Thyroid gland (tissue), 4 donors: ENCODE measurements at places on chromosomes 3 and 15.

- DNase-seq, result no peak
Measured at GRCh38 chr15:80379693-80380092, 24.5 kb upstream of the ARNT2 start.

- DNase-seq, result peak; percentile 58
Measured at GRCh38 chr3:51637941-51638471, 33.0 kb upstream of the TEX264 start.

- peak; percentile 76 for DNase-seq
Measured at GRCh38 chr3:181700168-181701087, 11.3 kb upstream of the SOX2 start.

GRCh38 chr15:27223179-27223578 is 252.2 kb downstream of the GABRG3 start:
- no peak for DNase-seq

GRCh38 chr15:60340207-60340921 is 57.4 kb downstream of the ANXA2 start:
- DNase-seq, result no peak

- no peak for DNase-seq
Measured at GRCh38 chr15:101162701-101163483, 89.0 kb downstream of the CHSY1 start.

GRCh38 chr3:100072326-100073048 is 41.8 kb downstream of the FILIP1L start:
- no peak for DNase-seq

DNA sequence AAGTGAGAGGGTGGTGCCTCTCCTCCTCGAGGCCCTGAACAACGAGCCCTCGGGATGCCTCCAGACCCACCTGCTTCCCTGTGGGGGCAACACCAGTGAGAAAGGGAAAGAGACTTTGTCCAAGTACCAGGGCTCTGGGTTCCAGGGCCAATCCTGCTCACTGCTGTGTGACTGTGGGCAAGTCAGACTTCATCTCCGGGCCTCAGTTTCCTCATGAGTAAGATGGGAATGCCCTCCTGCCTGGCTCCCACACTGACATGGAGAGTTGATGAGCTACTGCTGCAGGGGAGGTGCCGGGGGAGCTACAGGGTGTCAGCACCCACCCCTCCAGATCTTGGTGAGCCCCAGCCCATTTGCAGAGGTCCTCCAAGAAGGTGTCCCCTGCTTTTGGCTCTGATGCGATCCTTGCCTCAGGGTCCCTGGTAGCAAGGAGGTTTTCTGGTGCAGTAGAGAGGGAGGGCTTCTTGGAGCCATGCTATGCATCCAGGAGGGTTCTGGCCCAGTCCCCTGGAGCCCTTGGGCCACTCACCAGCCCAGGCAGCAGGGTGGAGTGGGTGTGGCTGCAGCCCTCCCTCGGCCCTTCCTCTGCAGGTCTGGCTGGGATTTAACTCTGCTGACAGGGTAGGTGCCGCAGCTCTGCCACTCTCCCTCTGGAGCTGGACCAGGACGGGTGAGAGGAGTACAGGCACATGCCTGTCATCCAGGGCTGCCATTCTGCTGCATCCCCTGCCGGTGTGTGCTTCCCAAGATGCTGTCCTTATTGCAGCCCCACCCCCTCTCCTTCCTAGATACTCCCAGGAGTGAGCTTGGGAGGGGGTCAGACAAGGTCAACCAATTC is 26.9 kb downstream of the LOXL1 start:
- no peak for DNase-seq

DNA sequence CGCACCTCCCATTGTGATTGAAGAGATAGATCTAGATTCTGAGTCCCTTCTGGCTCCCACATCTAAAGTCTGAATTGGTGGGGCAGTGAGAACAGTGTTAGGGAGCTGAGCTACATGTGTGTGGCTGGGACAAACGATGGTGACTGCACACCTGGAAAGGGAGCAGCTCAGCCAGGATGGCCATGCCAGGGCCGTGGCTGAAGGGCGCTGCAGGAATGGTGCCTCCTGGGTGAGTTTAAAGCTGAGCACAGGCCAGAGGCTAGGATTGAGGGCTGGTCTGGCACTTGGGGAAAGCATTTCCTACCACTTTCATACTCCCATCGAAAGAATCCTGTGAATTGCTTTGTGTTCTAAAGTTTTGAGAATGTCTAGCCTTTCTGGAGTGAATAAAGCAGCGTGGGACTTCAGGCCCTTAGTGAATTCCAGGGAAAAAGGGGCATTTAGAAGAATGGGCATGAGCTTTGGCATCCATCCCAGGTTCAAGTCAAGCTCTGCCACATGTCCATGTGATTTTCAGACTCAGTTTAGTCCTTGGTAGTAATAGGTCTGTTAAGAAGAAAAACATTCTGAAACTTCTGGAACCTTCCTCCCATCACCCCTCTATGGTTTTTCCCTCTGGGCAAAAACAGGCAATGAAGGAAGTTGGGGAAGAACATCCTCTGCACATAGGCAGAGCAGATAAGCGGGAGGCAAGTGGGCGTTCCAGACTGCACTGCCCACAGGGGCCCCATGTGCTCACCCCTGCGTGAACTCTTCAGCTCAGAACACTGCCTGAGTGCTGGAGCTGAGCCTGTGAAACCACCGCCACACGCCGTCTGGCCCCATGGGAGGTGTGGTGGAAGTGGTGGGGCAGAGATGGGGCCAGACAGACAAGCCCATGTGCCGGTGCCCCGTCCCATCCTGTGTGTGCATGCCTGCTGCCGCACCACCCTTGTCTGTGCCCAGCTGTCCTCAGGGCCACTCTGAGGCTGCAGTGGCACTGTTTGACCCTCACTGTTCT is 12.9 kb upstream of the CPNE9 start:
- DNase-seq, result no peak

GRCh38 chr3:174243171-174243570 is 616.0 kb upstream of the NAALADL2 start:
- DNase-seq, result no peak

DNA sequence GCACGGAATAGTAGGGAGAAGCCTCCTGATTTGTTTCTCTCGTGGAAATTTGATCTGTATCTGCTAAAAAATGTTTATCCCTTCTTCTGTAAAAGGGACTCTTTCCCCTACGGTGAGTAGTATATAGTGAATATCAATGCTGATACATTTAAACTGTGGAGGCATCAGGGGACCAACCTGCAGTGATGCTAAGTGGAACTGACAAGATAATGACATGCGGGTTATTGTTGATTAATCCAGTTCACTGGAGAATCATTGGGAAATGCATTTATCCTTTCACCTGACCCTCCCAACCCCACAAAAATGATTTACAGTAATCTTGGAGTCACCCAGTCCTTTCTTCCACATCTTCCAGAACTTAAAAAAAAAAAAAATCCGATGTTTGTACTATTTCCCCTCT is 264.8 kb downstream of the PTPRG start:
- DNase-seq, result no peak

GRCh38 chr3:149523512-149524299 is 49.2 kb downstream of the TM4SF4 start:
- no peak for DNase-seq

DNA sequence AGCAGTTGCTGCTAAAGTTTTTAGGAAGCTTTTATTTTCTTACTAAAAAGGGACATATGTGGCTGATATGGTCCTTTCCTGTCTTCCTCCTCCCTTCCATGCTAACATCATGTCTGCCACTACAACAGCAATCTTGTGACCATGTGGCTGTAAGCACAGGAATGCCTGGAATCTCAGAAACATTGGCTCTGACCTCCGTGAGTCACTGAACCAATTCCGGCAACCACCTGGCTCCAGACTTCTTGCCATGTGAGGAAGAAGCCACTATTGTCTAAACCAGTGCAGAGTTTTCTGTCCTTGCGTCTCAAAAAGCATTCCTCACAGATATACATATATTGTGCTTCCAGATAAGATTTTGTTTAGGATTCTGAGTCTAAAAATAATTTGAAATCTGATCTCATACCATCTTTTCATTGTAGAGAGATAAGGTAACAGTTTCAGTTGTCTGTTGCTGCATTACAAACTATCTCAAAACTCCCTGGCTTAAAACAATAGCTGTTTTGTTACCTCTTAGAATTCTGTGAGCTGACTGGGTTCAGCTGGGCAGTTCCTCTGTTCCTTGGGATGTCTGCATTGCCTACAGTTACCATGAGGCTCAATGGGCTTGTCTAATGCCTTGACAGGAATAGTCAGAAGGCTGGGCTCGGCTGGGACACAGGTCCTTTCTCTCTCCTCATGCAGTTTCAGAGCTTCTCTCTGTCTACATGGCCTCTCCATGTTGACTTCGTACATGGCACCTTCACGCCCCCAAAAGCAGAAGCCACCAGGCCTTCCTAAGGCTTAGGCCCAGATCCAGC is 77.3 kb upstream of the MAGI1 start:
- DNase-seq, result peak; percentile 89

GRCh38 chr3:124639406-124640237 is 90.6 kb upstream of the UMPS start:
- no peak for DNase-seq

DNA sequence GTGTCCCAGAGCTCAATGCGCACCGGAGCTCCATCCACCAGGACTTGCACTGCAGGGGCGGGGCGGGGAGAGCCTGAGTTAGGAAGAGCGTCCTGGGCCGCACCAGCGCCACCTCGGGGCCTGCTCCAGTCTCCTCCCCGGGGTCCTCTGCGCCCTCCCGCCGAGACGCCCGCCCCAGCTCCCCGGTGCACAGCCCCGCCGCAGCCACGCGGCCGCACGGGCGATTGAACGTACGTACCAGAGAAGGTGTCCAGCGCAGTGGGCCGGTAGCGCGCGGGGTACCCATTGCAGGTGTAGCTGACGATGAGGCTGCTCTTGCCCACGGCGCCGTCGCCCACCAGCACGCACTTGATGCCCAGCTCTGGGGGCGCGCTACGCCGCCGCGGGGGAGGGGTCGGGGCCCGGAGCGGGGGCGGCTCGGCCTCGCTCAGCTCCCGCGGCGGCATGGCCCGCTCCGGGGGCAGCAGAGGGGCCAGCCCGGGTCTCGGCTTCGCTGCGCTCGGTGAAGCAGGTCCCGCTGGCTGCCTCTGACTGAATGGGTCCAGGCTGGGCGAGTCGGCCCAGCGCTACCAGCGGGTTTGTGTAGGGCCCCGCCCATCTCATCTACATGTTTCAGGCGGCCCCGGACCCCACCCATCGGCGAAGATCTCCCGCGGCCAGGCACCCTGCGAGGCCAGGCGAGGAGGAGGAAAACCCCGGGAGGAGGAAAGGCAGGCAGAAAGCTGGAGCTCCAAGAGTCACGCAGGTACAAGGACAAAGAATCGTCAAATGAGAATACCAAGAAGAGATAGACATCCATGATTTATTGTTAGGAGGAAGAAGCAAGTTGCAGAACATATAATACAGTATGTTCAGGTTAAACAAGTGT is at the start of gene RHOV:
RHOV (minus strand) TSS at position 541 of the 868 bp plus-strand sequence; CDS start at position 446, 95 bp downstream.
- peak; percentile 77 for DNase-seq

DNA sequence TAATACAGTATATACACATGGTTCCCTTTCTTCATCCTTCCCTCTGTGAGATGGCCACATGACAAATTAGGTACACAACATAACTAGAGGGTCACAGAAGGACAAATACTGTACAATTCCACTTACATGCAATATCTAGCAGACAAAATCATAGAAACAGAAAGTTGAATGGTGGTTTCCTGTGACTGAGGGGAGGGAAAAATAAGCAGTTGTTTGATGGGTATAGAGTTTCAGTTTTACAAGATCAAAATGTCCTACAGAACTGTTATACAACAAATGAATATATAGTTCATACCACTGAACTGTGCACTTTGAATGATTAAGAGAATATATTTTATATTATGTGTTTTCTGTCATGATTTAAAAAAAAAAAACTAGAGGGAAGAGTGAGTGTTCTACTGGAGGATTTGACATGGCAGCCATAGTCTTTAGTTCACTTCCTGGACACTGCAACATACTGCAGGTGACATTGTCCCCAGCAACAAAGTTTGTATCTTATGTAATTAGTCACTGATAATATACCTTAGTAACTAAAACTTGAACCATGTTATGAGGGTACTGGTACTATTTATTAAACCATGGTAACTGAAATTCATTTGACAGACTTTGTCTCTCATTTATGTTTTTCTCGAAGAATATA is 37.2 kb downstream of the CCDC54 start:
- no peak for DNase-seq

DNA sequence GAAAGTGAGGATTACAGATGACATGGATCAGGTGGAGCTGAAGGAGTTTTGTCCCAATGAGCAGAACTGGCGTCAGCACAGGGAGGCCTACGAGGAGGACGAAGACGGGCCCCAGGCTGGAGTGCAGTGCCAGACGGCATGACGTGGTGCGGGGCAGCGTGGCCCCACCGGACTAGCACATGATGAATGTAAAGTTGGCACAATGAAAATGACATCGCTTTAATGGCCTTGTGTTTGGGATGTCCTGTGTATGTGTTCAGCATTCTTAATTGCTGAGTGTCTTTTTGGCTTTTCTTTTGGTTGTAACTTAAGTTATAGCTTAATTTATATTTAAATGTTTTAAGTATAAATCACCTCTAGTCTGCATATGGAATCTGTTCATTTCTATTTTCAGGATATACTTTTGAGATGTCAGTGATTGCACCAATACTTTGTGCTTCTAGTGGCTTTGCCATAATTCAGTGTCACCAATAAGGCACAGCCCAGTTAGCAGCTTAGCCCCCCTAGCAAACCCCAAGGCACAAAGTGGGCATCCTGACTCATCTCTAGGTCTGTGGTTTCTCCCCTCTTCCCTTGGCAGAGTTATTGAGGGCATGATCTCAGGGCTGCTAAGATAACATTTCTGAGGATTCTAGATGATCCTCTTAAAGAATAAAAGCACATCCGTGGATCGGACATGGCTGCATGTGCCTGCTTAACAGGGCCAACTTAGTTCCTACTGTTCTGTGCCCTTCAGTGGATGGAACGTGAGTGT is 16.1 kb downstream of the DNAJA4 start:
- no peak for DNase-seq

DNA sequence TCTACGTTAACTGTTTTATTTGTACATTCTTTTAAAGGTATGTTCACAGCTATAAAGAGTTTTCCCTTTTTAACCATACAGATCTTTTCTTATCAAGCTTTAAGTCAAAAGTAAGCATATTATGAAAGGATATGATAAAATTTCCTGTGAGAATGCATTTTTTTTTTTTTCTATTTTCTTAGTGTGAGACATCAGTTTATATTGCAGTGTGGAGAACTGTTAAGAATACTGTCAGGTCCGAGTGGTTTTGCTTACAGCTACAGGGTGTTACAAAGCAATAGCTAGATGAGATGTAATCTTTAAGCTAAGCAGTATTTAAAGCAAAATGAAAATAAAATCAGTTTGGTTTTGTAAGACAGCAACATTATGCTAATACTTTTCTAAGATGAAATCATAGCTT is 133.2 kb downstream of the SLC25A26 start:
- no peak for DNase-seq

DNA sequence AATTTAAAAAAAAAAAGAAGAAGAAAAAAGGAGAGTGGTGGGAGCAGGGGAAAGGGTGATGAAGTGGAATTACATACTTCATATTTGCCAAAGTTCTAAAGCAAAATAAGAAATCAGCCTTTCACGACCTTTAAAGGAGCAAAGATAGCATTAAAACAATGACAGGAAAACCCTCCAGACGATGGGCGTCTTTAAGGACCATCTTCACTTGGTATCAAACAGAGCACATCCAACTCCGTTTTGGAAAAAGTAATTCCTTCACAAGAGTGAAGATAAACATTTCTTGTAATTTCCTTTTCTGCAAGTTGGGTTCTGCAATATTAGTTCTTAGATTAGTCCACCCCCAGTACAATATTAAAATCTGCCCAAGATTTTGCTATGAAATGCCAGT is 32.8 kb downstream of the FRMD4B start:
- no peak for DNase-seq

- no peak for DNase-seq
Measured at GRCh38 chr3:139597947-139598346, 58.4 kb upstream of the RBP1 start.
